Hindlimb muscle (tissue), 1 donor: ENCODE measurements at places on chromosomes 11 and 22. TPM values are rescaled to one million over a fixed set of nuclear protein-coding genes. Genes with fewer than 3 reads are reported as not detected.

FADD gene
- polyA plus RNA-seq, result 9.9 TPM

SERHL2 gene
- polyA plus RNA-seq, result 4.9 TPM

SHANK2 gene
- 2.9 TPM for polyA plus RNA-seq

CARD18 gene
- not detected for polyA plus RNA-seq

OSM gene
- 0.17 TPM for polyA plus RNA-seq

SCGB1A1 gene
- not detected for polyA plus RNA-seq

IRAG1 gene
- polyA plus RNA-seq, result 6.4 TPM

DGAT2 gene
- polyA plus RNA-seq, result 6.1 TPM

PDHX gene
- 24.7 TPM for polyA plus RNA-seq

TMEM191B gene
- not detected for polyA plus RNA-seq

GAS2 gene
- 6.0 TPM for polyA plus RNA-seq

DNA sequence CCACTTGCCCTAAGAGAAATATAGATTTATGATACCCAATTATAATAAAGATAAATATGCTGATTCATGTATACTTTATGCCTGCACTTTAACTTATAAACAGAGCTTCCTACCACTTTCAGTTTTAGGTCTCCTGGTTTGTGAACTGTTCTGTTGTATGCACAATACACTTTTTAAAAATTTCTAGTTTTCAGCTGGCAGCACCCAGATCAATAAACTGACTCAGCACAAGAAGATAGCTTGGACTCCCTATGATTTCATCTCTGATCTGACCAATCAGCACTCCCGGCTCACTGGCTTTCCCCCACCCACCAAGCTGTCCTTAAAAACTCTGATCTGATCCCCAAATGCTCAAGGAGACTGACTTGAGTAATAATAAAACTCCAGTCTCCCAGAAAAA is 33.5 kb upstream of the FAM181B start:
- DNase-seq, result no peak

DNA sequence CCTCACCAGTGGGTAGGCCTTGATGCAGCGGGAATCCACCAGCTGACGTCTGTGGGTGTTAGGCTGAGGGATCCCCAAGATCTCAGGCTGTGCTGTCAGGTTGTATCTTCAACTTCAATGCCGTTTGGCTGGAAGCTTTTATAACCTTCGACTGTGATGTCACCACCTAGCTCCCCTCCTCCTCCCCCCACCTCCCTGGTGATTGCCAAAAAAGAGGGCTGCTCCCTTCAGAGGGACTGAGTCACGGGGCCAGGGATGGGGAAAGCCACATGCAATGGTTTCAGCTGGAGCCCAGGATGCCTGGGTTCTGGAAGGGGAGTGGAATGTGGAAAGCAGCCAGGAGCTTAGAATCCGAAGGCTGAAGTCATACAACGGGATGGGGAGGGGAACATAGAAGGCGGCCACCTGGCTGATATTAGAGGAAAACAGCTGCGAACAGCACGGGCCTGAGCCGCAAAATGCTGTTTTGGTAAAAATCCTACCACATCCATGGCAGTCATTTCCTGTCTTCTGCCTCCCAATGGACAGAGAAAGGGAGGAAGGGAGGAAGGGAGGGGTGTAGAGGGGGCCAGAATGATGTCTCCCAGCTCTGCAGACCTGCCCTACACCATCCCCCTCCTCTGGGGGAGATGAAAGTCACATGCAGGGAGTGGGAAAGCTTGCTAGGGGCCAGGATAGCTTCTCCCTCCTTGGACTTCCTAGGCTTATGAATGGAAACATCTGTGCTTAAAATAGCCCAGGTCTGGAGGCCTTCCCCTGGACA is at the start of gene LRRN4CL:
Gene LRRN4CL (minus strand): TSS at position 110 of the 763 bp plus-strand sequence. CDS start 1,022 bp downstream, outside the sequence.
- DNase-seq, result peak; percentile 89

- peak; percentile 53 for DNase-seq
Observed at GRCh38 chr22:44117746-44118145, 63.0 kb upstream of the PARVG start.

DNA sequence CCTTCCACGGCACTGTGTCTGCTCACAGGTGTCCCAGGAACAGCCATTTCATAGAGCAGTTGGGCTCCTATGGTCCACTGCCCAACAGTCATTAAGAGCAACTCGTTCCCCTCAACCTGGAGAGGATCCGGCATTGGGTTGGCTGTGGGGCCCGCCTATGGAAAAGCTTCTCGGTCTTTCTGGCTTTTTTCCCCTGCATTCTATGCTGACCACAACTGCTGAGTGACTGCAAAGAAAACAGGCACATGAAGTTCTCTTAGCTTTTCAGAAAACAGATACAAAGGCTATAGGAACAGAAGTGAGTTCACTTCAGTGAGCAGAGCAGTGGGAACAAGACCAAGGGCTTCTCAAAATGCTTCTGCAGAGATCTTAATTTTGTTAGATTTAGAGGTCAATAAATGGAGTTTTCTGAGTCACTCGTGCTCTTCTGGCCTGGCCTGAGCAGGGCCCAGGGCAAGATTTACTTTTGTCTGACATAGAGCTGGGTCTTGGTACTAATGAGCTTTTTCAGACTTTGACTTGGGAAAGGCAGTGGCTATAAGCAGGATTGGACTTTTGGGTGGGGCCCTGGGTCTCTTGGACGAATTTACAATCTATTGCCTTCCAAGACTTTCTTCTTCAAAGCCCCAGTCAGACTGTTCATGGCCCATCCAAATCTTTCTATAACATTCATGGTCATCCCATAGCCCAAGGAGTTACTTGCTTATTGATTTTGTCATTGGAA is 13.6 kb upstream of the APOL5 start:
- DNase-seq, result no peak

- no peak for DNase-seq
Observed at GRCh38 chr11:66369073-66369894, 2.3 kb downstream of the SLC29A2 start.

GRCh38 chr22:29263791-29264276 is 3.9 kb downstream of the RHBDD3 start:
- no peak for DNase-seq

- no peak for DNase-seq
Observed at GRCh38 chr11:128852327-128853023, 14.6 kb downstream of the KCNJ1 start.

GRCh38 chr11:117986981-117987574 is 884 bp downstream of the IL10RA start:
- DNase-seq, result no peak

DNA sequence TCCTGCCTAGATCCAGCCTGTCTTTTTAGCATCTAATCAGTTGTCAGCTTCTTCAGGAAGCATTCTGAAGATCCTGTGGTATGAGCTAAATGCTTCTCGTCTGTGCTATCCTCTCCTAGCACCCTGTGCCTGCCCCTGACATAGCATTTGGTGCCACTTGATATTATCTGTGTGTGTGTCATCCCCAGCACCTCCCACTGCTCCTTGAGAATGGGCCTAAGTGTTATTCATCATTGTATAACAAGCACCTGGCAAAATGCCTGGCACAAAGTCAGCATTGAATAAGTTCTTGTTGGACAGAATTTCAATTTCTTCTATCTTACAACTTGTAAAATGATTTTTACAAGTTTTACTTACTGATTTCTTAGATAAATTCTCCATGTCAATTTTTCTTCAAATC is 28.1 kb upstream of the OLFML1 start:
- DNase-seq, result no peak

- DNase-seq, result no peak
Observed at GRCh38 chr22:30566125-30566524, 8.3 kb downstream of the GAL3ST1 start.

- DNase-seq, result no peak
Observed at GRCh38 chr11:17713851-17714250, 5.5 kb upstream of the MYOD1 start.

DNA sequence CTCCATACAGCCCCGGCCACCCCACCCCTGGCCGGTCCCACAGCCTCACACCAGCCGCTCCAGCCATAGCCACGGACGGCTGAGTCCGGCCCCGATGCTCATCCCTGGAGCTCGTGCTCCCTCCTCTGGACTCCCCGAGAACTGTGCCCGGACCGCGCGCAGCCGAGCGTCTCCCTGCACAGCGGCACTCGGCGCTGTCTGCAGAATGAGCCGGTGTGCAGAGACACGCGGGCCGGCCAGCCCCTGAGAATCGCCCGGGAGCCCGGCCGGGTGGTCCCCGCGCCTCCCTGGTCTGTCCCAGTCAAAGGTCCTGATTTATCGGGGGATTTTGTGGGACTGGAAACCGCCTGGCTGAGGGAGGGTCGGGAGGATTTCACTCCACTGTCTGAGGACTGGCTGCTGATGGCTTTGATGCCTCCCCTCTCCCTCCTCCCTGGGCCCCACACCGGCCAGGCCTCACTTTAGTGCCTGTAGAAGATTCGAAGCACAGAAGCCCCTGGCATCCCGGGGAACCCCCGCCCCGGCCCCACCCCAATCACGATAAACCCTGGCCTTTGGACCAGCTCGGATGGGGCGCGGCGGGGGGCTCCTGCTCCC is 102.7 kb downstream of the BRD1 start:
- DNase-seq, result peak; percentile 19

- no peak for DNase-seq
Observed at GRCh38 chr11:33402066-33402465, 144.9 kb downstream of the HIPK3 start.

GRCh38 chr11:33869481-33870422 is 22.1 kb downstream of the LMO2 start:
- peak; percentile 56 for DNase-seq

DNA sequence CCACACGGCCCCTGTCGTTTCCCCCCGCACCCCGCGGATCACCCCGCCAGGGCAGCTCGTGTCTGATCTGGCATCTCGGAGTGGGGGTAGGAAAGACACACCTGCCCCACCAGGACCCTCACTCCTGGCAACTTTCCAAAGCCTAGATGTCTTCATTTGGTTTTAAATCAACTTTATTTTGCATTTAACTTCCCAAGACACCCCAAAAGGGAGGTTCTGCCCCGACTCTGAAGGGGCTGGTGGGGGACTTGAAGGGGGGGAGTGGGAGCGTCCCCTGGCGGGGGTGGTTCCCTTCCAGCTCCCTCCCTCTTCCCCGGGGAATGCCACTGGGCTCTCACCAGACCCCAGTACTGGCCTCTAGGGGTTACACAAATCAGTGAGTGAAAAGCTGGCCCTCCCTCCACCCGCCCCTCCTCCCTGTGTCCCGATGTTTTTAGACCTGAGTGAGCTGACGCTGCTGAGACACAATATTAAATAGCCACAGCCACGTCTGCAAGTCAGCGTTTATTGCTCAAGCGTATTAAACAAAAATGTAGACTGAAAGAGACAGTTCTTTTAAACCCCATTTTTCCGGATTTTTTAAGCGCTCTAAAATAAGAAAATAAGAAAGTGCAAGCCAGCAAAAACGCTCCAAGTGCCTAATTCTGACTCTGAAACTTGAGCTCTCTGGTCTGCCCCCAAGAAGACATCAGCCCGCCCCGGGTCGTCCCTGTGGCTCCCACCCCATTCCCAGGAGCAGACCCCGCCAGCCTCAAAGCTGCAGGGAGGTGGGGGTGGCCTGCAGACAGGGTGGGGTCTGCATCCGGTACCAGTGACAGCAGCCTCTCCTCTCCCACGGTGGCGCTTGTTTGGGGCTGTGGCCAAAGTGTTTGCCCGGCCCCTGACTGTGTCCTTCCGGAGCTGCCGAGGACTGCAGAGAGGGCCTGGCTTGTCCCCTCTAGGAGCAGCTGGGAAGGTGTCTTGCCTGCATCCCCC is 1.1 kb upstream of the TTLL8 start:
- DNase-seq, result peak; percentile 23

- DNase-seq, result no peak
Observed at GRCh38 chr11:128644576-128644975, 49.3 kb upstream of the FLI1 start.

DNA sequence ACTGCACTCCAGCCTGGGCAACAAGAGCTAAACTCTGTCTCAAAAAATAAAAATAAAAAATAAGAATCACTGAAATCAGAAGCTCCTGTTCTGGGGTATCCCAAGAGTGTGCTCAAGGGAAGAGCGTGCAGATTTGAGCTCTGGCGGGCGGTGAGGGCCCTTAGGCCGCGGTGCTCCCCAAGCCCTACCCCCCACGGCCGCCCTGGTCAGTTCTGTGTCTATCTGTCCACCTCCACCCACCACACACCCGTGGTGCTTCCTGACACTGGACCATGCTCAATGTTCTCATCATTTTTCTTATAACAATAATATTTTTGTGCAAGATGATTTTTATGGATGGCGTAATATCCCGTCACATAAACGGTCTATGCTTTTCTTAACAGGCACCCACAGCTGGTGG is 71.1 kb downstream of the RTL6 start:
- no peak for DNase-seq

DNA sequence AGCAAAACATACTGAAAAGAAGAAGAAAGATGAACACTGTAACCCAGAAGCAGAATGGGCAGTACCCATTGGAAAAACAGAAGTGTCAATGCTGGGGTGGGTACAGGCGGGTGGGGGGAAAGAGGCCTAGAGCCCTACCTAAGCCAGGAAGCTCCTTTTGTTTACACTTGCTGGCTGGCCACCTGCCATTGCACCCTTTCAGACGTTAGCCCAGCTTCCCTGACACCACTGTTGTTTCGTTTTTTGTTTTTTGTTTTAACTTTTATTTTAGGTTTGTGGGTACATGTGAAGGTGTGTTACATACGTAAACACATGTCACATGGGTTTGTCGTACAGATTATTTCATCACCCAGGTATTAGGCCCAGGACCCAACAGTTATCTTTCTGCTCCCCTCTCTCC is 55.4 kb downstream of the PLEKHA7 start:
- no peak for DNase-seq

DNA sequence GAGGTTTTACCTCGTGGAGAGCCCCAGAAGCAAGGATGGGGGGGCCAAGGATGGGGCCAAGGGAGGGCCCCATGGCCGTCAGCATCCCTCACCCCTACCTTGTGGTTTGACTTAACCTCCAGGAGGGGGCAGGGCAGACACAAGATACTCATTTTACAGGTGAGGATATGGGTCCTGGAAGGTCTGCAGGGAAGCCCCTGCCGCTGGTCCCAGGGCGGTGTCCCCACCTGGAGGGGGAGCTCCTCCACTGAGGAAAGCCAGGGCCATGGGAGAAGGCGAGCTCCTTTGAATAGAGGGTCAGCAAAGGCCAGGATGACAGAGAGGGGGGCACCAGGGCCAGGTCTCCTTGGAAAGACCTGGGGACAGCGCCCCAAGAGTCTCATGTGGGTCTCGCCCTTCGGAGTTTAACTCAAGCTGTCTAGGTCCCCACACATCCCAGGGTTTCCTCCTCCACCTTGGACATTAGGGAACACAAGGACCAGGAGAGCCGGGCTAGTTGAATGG is 5.9 kb upstream of the ADORA2A start:
- no peak for DNase-seq

GRCh38 chr11:96254087-96254486 is 88.9 kb downstream of the MAML2 start:
- DNase-seq, result no peak

DNA sequence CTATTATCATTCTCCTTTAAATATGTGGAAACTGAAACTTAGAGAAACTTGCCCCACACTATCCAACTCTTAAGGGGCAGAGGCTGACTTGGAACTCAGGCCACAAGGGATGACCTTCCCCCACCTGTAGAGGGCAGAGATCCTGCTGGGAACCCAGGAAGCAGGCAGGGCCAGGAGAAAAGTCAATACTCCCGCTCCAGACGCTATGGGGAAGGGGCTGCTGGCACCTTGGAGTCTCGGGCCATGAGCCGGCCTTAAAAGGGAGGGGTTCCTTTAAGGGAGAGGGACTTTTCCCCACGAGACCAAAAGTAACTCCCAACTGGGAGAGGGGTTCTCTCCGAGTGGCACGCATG is 620 bp upstream of the ANO5 start:
- DNase-seq, result no peak

GRCh38 chr11:41398175-41398574 is 61.3 kb downstream of the LRRC4C start:
- no peak for DNase-seq
